MM.1S (cell line): ENCODE measurements at places on chromosomes 1 and 21.
A peak's percentile ranks its signal among the peaks of the same experiment; 100 is the strongest.

GRCh38 chr1:69595486-69595885, 27.8 kb downstream of the LRRC7 start:
- no peak for DNase-seq

DNA sequence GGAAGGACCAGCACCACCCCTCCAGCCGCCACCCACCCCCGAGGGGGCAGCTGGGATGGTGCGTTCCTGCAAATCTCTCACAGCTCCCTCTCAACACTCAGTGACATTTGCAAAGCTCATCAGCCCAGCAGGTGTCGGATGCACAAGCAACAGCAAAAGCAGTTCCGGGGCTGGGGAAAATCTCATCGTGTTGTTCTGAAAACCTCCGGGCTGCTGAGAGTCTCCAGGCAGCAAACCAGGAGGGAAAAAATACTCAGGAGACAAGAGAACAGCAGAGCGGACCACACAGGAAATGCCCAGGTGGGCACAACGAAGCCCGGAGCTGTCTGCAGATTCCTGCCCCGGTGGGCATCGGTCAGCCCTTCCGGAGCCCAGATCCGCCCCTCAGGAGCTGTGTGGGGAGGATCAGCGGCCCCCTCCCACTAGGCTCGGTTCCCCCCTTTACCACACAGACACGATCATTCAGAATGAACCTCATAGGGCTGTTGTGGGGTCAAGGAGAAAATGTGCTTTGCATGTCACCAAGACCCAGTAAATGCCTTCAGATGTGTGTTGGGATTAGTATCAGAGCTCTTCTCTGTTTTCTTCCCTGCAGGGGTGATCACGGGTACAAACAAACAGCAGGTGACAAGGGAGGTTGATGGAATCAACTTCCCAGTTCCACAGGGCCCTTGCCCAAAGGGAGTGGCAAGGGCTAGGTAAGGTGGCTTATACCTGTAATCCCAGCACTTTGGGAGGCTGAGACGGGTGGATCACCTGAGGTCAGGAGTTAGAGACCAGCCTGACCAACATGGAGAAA, 127.0 kb upstream of the TIAM1 start:
- no peak for DNase-seq

- no peak for DNase-seq
Observed at GRCh38 chr1:70627910-70628309, 216.8 kb downstream of the CTH start.

- no peak for DNase-seq
Observed at GRCh38 chr1:205667909-205668643, 12.2 kb downstream of the SLC45A3 start.

GRCh38 chr1:10459184-10459583, 9.4 kb downstream of the CORT start:
- no peak for DNase-seq

DNA sequence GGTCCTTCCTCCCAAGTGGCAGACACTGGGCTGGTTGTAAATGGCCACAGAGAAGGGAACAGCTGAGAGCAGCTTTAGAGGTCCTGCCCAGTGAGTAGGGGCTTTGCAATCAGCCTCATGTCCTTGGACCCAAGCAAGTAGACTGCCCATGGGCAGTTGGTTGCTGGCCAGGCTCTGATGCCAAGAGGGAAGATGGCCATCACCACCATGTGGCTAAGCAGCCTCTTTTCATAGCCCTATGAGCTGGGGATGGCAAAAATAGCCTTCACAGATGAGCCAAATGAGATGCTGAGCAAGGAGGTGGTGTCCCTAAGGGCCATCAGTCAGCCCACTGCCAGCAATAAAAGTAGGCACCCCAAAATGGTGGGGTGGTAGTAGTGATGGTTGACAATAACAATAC, 3.2 kb downstream of the DISP3 start:
- no peak for DNase-seq

DNA sequence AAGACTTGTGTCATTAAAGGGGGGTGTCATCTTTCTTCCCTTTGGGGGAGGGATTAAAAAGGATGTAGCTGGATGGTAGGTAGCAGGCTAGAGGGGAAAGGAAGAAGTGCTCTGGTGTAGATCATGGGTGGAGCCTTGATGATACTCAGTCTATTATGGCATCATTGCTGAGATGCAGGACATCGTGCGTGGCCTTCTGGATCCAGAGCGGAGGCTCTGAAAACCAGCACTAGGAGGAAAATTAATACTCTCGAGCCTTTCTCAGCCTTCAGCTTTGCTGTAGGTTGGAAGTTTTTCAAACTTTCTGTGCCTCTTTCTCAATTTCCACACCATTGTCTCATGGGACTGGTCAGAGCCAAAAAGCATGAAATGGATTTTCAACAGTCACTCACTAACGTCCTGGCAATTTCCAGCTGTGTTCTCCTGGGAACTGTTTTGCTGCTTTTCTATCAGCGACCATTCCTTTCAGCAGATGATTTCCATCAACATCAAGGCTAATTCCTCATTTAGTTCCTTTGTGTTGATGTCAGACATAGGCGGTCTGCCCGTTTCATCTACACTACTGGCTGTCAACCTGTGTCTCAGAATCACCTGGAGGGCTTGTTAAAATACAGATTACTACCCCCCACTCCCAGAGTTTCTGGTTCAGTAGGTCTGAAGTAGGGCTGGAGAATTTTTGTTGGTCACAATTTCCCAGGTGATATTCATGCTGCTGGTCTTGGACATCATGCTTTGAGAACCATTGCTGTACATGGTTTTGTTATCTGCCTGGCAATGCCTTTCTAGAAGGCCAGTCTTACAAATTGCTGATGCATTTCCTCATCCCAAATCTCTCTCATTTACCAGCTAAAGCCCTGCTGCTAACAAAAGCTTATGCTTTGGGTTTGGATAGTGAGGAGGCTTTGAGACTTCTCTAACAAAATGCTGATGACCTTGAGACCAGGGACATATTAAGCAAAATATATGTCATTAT, 7.7 kb downstream of the CACNA1E start:
- DNase-seq: no peak

- no peak for DNase-seq
Observed at GRCh38 chr1:209721323-209721722, 16.7 kb downstream of the HSD11B1 start.

GRCh38 chr1:65066766-65067490, 81.1 kb upstream of the AK4 start:
- peak; percentile 68 for DNase-seq

DNA sequence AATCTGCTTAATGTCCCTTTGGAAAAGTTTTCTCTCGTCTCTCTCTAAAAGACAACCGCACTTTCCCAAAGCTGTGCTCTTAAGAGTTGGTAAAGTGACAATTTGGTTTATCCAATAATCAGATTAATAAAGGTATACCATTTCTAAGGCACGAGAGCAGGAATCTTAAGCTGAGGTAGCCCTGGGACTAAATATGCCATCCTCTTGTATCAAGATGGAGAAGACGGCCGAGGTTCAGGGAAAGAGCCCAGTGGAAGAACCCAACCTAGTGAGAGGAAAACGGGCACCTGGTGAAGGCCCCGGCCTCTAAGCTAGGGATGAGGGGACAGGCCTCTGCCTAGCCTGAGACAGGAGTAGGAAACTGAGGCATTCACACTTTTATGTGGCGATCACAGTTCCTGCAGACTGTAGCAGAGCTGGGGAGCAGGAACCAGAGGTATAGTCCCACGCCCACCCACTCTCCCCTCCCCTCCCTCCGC, 334 bp upstream of the SARS1 start:
- no peak for DNase-seq

GRCh38 chr1:236090741-236091147, 25.9 kb upstream of the NID1 start:
- no peak for DNase-seq
